Bronchial epithelial cell (primary cell): ENCODE measurements at places on chromosomes 11 and 22. TPM values are rescaled to one million over a fixed set of nuclear protein-coding genes. Genes with fewer than 3 reads are reported as not detected.

The HIRA gene
- 20.6 and 22.4 TPM in 2 replicates for total RNA-seq

The RIMBP3B gene
- under 0.01 TPM in 1 of 2 replicates, not detected in the other for total RNA-seq

The CABP4 gene
- not detected in 2 replicates for total RNA-seq

The NNMT gene
- total RNA-seq = 0.38 and 11.6 TPM in 2 replicates

DNA sequence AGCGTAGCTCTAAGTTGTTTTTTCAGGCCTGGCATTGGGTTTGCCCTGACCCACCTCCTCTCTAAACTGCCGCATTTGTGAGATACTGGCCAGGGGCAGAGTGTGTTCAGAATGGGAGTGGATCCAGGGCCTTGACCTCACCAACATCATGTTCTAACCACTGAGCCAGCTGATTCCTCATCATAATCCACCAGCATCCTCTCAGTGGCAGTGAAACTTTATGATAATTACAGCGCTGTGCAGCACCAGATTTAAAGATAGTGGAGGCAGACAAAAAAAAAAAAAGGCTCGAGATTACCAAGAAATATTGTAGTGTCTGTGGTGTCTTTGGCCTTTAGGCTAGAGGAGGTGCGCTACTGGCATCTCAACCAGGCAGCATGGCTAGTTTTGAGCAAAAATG is 53.0 kb downstream of the KREMEN1 start:
- no peak for DNase-seq

- DNase-seq = peak; percentile 94
Measured at GRCh38 chr22:27473533-27473932, 328.0 kb downstream of the MN1 start.

GRCh38 chr11:45659818-45660160 is 5.6 kb downstream of the CHST1 start:
- no peak for DNase-seq

DNA sequence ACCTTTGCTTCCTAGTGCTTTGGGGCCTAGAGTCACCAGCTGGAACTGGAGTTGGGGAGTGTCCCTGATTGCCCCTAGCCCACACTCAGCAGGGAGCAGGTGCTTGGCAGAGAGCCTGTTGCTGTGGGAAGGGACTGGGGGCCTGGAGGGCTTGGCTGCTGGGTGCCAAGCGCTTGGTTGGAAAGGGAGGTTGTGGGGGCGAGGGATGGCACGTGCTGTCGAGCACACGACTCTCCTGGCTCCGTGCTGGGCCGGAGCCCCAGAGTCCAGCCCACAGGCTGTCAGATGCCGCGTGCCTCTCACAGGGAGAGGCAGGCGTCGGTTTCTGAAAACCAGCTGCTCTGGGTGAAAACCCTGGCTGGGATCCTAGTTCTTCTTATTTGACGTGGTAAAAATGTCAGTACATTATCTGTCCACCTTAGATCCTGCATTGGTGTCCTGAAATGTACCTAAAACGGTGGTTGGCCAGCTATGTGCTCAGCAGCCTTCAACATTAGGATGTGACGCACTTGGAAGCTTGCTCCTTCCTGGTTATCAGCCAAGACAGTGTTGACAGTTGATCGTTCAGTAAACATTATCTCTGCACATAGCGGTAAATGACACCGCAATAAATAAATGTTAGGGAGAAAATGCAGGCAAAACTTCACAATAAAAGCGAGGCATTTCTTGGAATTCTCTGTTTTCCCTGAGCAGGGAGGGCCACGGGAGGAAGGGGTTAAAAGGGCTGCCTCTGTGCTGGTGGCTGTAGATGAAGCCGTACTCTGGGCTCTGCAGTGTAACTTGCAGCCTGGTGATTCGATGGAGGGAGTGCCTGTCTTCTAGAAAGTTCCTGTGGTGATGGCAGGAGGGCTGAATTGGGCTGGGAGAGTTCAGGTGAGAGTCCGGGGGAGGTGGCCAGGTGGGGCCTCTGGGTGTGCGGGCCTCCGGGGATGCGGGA is 29.2 kb downstream of the GRAMD4 start:
- peak; percentile 40 for DNase-seq

GRCh38 chr11:130765951-130766649 is 150.2 kb downstream of the SNX19 start:
- no peak for DNase-seq

DNA sequence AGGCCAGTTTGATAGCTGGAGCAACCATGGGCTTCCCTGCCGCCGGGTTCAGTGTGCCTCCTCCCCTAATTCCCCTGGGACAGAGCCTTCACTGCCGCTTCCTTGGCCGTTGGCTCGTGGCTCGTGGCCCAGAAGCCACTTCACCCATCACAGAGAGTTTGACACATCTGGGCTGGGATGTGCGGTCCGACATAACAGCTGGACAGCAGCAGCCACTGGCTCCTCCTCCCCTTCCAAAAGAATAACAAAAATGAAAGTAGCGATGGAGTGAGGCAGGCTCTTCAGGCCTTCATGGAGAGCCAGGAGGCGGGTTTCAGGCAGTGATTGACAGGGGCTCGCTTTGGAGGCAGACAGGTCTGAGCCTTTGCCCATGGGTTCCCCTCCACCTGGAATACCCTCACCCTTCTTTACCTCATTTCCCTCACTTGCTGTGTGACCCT is 8.2 kb downstream of the CREB3L1 start:
- DNase-seq = no peak

DNA sequence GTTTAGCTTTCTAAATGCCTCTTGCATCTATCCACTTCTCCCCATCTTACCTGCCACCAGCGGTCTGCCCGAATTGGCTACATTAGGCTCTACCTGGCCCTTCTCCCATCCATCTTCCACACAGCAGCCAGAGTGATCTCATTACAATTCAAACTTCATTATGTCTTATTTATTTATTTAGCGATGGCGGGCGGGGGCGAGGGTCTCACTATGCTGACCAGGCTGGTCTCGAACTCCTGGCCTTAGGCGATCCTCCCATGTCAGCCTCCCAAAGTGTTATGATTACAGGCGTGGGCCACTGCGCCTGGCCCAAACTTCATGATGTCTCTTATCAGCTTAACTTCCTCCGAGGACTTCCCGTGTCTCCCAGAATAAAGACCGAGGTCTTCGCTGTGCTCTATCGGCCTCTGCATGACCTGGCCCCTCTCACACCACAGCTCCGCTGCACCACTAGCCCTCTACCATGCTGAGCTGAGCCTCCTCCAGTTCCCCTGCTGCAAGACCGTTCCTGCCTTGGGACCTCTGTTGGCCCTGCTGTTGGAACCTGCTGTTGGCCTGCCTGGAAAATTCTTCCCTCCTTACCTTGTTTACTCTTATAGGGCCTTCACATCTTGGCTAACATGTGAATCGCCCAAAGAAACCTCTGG is 870 bp upstream of the CTTN start:
- DNase-seq = no peak

- DNase-seq = no peak
Measured at GRCh38 chr11:63985812-63986155, 454 bp upstream of the OTUB1 start.

GRCh38 chr11:4030197-4030596 is 64.4 kb upstream of the RRM1 start:
- no peak for DNase-seq

DNA sequence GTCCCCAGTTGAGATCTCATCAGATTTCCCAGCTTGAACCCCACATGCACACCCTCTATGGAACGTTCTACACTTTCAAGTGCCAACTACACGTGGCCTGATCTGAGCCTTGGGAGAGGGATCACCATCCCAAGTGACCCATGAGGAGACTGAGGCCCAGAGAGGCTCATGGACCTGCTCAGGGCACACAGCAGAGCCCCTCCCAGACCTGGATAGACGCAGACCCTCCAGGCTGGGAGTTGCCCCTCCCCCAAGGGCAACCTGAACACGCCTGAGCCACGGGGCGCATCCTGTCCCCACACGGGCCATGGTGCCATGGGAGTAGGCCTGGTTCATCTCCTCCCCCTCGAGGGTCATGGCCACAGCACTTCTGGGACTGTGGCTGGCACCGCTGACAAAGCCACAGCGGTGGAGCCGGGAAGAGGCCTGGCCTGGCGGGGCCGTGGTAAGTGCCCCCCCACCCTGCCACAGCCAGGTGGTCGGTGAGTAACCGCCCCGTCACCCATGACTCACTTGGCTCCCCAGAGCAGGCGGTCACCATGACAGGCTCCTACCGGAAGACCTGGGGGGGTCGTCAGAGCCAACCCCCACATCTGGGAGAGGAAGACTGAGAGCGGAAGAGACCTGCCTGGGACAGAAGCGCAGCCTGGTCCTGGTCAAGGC is 8.1 kb downstream of the WNT7B start:
- peak; percentile 88 for DNase-seq

- no peak for DNase-seq
Measured at GRCh38 chr22:49087716-49088601, 739.7 kb downstream of the BRD1 start.

DNA sequence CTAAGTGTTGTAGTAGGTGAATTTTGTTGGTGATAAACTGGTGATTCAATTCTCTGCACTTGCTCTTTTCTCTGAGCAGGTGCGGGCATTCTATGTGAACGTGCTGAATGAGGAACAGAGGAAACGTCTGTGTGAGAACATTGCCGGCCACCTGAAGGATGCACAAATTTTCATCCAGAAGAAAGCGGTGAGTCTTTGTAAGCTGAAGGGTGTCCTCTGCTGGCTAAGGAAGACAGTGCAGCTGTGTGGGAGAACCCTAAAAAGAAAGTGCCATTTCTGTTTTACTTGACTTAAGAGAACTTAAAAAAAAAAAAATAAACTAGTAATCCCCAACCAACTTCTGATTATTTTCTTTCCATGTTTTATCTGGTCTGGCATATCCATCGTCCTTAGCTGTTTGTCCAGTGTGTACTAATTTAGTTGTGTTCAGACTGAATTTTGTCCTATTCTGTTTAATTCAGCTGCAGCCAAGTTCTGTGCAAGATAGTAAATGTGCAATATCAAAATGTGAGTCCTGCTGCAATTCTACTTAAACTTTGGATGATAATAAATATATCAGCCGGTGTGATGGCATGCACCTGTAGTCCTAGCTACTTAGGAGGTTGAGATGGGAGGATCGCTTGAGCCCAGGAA is 29.6 kb downstream of the CAT start:
- peak; percentile 43 for DNase-seq
